Epithelial cell of esophagus (primary cell): ENCODE measurements at places on chromosomes 12 and 14.
A peak's percentile ranks its signal among the peaks of the same experiment; 100 is the strongest.

DNA sequence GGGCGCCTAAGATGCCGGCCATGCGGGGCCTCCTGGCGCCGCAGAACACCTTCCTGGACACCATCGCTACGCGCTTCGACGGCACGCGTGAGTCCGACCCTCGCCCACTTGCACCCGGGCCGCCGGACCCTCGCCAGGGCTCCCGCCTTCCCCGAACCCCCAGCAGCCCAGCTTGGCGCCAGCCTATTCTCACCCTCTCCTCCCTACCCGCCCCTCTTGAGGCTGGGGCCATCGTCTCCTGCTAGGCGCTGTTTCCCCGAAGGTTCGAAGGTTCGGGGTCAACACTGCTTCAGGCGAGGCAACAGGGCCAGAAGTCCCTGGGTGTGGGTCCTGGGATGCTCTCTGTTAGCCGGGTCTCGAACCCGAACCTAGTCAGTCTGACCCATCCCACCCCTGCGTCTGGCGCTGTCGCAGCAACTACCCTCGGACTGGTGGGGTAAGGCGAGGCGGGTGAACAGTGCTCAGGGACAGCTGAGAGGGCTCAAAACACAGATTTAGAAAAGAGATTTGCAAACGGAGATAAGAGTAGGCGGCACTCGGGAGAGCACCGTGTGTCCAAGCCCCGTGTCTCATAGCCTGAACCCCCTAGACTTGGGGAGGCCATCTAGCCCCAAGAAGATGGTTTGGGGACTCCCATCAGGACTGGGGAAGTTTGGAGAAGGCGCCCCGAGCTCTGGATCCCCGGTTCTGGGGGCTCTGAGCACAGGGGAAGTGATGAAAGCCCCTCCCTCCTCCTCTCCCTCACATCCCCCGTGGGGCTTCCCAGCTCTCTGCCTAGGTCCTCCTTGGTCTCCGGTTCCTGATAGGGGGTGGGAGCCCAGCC is 787 bp downstream of the KCNH3 start:
- DNase-seq: no peak

DNA sequence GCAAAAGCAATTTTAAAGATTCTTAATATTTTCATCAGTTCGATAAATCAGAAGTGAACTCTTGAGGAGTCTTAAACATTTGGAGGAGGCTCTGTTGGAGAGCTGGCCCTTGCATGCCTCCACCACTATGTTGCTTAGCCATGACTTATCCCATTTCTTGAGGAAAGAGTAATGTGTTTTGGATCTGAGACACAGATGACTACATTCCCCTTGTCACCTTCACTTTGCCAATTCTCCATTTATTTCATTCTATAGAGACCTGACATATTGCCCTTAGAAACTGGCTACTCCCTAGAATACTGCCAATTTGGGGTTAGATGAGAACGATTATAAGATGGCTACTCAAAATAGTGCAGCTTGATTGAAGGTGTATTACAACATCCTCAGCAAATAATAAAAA is 157.4 kb upstream of the TMEM260 start:
- no peak for DNase-seq

DNA sequence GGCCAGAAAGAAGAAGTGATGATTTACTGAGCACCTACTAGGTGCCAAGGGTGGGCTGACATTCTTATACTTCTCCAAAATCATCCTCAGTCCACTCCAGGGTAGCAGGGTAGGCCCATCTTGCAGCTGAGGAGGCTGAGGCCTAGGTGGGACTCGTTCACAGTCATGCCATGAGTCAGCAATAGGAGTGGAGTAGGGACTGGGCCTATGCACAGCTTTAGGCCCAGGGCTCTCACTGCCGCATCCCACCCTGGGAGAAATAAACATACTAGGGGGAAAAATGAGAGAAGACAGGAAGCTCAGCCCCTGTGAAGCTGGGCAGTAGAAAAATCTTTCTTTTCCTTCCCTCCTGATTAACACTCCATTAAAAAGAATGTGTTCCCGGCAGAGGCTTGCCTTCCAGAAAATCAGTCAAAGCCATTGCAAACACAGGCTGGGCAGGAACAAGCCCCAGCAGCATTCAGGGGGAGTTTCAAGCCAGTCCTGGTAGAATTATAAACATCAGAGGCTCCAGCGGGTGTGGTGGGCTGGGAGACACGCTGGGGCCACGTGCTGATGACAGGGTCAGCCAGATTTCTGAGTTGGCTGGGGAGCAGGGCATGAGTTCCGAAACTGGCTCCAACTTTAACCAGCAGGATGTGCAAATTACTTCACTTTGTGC is 1.8 kb downstream of the HSPB8 start:
- peak; percentile 29 for DNase-seq

- no peak for DNase-seq
Measured at GRCh38 chr14:104883681-104884361, 18.8 kb downstream of the CEP170B start.

DNA sequence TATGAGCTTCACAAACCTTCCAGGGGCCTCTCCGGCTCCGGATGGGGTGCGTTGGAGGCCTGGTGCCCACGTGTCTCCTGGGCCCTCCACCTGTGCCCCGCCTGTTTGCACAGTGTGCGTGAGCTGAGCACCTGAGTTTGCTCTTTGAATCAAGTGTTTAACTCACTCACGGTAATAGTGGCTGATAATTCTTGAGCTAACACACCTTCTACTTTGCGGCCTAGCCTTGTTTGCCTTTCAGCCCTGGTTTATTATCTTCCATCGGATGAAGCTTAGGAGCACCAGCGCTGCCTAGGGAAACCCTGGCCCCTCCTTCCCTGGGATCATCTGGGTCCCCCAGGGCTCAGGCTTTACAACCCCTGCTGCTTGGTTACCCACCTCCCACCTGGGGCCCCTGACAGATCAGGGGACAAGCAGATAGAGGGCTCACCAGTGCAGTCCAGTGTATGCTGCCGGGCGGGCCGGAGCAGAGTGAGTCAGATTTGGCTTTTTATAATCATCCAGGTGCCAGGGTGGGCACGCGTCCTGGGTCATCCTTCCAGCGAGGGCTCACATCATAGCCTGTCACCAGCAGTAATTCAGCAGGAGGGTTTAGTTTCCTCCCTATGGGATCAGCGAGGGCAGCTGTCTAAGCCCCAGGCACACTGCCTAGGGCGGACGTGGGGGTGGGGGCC is 62.8 kb upstream of the RFLNA start:
- no peak for DNase-seq

GRCh38 chr14:101473795-101474562 is 87.3 kb upstream of the DIO3 start:
- DNase-seq: no peak

DNA sequence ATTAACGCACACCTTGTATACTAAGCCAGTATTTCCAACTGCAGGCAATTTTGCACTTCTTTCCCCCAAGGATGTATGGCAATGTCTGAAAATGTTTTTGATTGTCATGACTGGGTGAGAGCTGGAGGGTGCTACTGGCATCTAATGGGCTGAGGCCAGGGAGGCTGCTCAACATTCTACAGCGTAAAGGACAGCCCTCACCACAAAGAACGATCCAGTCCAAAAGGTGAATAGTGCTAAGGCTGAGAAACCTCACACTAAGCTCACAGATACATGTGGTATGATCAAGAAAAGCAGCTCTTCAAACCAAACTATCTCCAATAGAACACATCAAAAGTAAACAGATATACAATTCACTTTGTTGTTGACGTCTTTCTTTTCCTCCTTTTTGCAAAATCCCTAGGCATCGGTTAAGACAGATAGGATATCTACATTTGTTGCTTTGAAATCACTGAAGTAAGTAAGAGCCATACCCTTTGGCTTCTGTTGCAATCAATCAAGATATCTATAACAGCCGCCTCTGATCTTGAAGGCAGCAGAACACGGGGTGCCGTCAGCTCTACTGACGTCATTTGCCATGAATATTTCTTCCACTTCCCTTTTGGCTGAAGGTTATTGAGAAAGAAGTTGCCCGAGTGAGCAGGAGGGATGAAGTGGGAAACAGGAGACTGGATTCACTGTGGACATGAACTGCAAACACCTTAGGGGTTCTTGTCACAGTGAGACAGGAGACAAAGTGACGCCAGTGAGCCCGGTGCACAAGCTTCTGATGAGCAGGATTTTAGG is 218.3 kb downstream of the FOXN3 start:
- DNase-seq: no peak

DNA sequence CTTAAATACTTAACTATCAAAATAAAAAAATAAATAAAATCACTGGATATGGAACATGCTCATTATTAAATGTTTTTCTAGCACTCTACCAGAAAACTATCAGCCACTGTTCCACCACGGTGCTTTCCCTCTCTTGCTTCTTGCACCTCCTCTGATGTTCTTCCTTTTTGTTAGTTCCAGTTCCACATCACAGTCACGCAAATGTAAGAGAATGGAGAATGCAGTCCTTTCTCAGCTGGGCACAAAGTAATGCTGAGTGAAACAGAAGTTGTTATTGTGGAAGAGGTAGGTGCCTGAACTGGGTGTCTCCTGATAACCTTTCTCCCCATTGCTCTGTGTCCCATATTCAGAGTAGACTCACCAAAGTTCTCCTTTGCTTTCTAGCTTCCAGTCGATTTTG is 1116.9 kb upstream of the TMEM132C start:
- no peak for DNase-seq

GRCh38 chr12:113860059-113860820 is 105.9 kb downstream of the RBM19 start:
- DNase-seq: no peak

GRCh38 chr12:102755266-102755665 is 161.8 kb downstream of the PAH start:
- no peak for DNase-seq
